HCEC 1CT (cell line): ENCODE measurements at places on chromosomes 2 and 18.
A peak's percentile ranks its signal among the peaks of the same experiment; 100 is the strongest.

- no peak for DNase-seq
Observed at GRCh38 chr18:49170925-49171505, 220.2 kb upstream of the SMAD7 start.

DNA sequence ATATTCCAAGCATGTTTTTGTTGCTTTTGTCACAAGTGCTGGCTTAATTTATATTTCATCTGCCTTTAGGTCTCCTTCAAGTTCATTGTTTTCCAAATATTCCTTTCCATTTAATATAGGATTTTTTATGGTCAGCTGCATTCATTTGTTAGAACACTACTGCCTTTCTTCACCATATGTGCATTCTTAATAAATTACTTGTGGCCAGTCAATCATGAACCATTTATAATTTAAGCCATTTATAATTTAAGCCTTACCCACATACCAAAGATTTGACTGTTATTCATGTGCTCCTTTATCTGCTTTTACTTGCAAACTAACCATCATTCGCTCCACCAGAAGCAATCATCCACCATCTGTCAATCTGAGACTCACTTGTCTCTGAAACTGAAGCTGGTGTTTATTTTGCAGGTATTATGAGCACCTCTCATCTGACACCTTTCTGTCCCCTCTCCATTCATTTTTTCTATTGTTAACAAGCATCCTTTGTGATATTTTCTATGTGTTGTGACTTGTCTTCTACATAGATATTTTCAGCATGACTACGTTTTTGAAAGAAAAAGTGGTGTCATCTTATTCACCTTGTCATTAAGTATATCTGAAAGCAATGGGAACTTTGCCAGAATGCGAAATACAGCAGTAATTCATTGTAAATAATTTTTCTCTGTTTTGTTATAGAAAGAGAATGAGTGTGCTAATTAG is 786.8 kb downstream of the KCNJ3 start:
- no peak for DNase-seq

DNA sequence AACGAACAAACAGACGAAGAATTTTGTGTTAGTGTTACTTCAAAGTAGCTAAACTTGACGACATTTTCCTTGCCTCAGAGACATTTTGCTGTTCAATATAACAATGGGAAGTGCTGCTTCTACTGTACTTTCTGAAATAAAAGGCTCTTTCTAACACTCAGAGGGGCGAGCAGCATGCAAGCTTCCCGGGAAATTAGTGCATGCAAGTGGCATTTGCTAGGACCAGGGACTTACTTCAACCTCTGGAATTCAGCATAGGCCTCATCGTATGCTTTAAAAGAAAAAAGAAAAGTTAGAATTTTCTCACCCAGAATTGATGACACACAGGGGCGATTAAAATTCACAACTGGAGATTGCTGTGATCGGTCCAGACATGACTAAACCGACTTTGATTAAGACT is 62.5 kb upstream of the LPIN2 start:
- DNase-seq = no peak

- no peak for DNase-seq
Observed at GRCh38 chr2:9114458-9114857, 92.2 kb upstream of the ASAP2 start.

GRCh38 chr2:4930704-4931103 is 761.5 kb upstream of the SOX11 start:
- DNase-seq = no peak

DNA sequence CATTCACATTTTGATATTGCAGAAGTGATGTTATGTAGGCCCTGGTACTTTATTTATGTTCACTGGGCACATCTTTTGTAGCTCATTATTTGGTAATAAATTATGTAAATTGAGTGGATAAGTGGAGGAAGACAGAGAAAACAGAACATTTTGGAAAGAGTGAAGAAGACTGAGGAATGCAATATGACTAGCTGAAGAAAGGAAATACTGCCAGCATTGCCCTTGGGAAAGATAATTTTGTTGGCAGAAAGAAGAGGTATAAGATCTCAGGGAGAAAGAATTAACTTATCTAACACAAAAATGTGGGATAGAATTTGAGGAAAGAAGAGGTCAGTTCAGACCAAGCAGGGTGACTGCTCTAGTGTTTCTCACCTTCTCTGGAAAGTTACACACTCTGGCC is 118.8 kb downstream of the TTC27 start:
- DNase-seq = no peak

DNA sequence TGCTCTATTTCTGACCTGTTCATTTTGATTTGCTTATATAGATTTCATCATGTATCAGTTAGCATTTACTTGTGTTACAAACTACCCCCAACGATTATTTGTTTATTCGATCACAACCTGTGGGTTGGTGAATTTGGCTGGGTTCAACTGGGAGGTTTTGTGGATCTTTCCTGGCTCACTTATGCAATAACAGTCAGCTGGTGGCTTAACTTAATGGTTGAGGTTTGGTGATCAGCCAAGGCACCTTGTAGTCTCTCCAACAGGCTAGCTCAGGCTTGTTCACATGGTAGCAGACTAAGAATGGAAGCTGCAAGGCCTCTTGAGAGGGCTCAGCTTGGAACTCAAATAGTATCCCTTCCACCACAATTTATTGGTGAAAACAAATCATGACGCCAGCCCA is 5.4 kb upstream of the PUM2 start:
- peak; percentile 92 for DNase-seq

DNA sequence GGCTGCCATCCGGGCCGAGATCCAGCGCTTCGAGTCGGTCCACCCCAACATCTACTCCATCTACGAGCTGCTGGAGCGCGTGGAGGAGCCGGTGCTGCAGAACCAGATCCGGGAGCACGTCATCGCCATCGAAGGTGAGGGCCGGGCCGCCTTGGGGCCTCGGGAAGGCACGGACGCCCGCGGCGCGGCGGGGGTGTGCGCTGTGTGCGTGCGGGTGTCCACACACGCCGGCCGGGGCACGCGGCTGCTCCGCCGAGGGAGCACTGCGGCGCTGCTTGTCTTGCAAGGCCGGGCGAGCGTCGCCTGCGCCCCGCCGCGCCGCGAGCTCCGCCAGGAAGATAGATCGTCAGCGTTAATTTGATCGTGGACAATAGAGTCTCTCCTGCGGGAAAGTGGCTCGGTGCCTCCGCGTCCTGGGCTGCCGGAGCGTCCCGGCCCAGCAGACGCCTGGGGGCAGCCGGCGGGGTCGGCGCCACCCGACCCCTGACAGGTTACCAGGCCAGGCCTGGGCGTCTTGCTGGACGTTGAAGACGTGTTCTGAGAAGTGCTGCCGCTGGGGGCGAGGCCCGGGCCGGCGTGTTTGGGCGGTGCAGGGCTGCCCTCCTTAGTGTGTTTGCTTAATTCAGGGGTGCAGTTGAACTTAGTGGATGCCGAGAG is 1.0 kb downstream of the AGAP1 start:
- DNase-seq = peak; percentile 37

DNA sequence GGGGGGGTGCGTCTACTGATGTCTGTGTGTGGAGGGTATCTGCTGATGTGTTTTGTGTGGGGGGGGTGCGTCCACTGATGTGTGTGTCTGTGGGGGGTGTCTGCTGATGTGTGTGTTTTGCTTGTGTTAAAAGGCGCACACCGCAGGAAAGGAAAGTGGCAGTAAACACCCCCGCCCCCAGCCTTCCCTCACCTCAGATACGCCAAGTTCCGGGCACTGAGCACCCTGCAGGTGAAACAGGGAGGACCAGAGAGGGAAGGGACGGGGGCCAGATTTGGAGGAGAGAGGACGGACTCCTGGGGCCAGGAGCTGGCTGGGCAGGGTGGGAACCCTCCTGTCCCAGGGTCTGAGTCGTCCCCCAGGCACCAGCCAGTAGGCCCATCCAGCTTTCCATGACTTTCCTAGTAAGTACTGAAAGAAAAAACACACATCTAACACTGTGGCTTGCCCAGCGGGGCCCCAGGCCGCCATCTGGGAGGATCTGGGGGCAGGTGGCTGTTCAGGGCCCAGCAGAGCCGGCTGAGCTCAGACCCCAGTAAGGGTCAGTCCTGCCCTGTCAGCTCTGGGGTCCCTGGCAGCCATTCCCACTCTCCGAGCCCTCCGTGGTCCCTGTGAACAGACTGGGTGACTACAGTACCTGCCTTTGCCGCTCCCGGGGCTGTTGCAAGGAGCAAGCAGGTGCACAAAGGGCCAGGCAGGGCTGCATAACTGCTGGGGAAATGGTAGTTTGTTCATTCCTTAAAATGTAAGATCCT is 126.9 kb downstream of the NFATC1 start:
- no peak for DNase-seq

DNA sequence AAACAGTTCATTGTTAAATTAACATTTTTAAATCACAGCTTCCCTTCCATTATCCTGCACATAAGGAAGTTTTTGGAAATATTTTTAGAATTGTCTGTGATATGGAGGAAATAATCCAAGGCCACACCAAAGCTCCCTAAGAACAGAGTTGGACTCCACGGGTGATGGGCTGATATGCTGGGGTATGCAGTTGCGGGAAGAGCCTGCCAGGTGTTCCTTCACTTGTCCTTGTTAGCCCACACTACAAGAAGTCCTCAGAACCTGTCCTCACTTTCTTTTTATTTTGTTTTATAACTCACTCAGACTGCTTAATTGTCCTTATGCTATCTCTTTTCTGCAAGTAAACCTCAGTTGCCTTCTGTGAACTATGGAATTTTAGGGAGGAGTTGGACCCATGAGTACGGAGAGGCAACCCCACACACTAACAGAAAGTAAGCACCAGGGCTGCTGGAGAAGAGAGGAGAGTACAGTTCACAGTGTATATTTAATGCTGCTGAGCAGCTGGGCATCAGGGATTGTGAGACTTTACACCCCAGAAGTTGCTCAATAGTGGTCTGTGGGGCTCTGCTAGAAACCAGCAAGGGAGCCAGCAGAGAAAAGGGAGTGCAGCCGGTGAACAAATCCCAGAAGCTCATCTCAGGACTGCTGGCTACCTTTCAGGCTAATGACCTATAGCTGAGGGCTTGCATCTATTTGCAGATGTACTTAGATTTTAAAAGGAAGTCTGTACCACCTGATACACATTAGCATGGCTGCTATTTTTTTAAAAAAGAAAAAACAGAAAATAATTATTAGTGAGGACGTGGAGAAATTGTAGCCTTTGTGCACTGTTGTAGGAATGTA is 280.1 kb upstream of the STON1 start:
- peak; percentile 68 for DNase-seq

- DNase-seq = no peak
Observed at GRCh38 chr2:159553727-159554126, 62.6 kb downstream of the BAZ2B start.

GRCh38 chr18:48126240-48126639 is 195.8 kb upstream of the SMAD2 start:
- no peak for DNase-seq

DNA sequence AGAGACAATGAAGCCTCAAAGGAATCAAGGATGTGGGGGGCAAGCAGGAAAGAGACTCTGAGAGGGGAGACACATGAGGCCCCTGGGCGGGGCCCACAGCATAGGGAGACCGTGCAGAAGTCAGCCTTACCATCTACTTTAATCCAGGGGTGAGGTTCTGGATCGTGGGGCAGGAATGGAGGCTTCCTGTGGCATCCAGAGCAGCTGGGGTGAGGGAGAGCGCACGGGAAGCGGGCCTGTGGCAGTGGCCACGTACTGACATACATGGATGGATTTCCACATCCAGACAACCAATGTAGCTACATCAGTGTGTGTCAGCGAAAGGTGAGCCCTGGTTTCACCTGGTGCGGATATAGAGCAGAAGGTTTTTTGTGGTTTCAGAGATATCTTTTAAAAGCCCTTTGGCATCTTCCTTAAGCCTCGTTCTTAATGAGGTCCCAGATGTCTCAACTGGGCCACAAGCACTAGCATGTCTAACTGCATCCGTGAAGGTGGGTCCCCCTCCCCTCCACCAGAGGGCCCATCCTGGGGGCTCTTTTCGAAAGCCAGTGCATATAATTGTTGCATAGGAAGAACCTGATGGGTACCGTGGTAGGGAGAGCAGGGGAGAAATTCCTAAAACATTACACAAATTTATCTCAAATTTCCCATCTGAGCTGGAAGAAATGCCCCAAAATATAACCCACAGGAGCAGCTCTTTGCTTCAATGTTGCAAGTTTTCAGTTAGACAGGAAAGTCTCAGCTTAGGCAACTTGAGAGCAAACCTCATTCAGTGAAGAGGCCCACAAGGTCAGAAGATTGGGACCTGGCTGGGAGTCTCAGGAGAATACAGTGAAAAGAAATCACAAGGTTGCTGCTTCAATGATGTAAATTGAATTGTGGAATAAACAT is 90.9 kb downstream of the SP3 start:
- no peak for DNase-seq
